ENCODE measurements at places on chromosomes 5 and 9.

DNA sequence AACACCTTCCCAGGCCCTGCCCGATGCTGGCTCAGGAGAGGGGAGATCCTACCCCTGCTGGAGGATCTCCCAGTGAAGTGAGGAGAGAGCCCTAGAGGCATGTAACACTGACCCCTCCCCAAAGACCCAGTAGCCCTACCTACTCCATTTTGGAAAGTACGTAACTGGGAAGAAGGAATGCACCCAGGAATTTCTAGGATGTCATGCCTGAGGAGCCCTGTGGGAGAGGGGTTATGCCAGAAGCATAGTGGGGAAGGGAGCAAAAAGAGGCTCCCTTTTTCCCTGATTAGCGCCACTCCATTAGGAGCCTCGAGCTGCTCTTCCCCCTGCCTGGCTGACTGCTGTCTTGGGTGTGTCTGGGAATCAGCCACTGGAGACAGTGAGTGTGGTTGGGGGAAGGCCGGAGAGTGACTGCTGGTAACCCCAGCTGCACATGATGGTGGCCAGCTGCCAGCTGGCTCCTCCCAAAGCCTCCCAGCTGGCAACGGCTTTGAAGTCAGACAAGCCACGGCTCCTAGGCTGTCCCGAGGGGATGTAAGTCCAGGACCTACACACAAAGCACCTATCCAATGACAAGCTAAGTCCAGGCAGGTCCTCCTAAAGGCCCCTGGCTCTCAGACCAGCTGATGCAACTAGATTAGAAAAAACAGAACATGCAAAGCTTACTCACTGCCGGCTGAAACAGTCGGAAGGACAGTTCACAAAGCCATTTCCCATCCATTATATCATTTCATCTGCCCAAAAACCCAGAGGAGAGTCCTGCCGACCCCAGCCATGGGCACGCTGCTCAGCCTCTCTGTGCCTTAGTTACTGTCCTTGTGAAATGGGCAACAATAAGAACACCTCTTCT is 136.5 kb upstream of the ABCA1 start:
- no peak for DNase-seq

DNA sequence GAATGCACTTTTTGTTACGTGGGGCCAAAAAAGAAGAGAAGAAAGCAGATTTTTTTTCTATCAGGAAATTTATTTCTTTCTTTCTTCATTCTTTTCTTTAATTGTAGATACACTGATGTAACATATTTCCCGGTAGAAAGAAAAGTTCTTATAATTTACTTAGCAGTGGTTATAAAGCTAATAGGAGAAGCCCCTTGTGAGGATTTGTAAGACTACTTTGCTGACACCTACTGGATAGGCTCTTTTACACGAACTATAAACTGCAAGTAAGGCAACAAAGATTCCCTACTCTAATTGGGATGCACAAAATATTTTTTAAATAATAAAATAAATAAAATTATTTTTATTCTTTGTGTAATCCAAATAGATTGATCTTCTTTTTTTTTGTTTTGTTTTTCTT is 284.4 kb downstream of the DNAH5 start:
- no peak for DNase-seq

DNA sequence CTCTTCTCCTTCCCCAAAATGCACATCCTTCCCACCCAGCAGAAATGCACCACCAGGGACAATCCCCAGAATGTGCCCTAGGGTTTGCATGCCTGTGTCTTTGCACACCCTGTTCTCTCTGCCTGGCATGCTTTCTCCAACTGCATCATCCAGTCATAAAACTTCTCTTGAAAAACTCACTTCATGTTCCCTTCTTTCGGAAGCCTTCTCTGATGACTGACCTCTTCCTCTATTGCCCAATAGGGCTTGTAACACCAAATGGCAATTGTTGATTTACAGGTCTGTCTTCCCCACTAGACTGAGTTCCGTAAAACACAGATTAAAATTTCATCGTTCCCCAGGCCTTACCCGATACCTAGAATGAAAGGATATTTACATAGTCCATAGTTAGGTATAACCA is 83.1 kb upstream of the SPOCK1 start:
- peak; percentile 1 for DNase-seq

DNA sequence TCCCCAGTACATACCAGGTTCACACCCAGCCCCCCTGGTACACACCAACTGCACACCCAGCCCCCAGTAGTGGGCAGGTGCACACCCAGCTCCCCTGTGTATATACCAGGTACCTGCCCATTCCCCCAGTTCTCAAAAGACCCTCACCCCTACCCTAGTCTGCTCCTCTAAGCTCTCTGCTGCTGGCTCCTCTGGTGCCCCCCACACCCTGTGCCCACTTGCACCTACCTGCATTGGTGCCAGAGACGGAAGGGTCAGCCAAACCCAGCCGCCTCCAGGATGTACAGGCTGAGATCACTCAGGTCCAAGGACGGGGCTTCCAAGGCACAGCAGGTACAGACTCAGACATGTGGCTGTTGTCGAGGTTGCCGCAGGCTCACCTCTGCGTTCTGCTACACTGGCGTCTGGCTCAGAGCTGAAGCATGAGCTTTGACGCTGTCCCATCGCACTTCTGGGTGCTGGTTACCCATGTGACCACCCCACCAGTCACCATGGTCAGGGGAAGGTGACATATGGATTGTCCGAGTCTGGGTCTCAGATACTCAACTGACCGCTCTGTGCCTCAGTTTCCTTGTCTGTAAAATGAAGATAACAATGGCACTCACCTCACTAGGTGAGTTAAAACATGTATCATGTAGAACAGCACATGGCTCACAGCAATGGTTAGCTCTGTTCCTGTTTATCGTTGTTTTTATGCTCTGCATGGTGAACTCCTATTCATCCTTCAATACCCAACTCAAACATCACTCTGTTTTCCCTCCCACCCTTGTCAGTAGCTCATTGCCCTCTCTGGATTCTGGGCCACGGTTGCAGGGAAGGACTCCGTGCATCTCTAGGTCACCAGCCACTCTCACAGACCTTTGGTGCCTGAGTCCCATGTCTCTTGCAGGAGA is 45.3 kb upstream of the SUSD3 start:
- DNase-seq: no peak

- DNase-seq: no peak
Observed at GRCh38 chr9:16171911-16172310, 619.1 kb downstream of the CCDC171 start.
